Stimulated activated CD8-positive, alpha-beta memory T cell treated with anti-CD3 and anti-CD28 coated beads, Interleukin-4, amount 100 ng/mL, for 4 hours (primary cell): ENCODE measurements at places on chromosomes 16 and 17.

DNA sequence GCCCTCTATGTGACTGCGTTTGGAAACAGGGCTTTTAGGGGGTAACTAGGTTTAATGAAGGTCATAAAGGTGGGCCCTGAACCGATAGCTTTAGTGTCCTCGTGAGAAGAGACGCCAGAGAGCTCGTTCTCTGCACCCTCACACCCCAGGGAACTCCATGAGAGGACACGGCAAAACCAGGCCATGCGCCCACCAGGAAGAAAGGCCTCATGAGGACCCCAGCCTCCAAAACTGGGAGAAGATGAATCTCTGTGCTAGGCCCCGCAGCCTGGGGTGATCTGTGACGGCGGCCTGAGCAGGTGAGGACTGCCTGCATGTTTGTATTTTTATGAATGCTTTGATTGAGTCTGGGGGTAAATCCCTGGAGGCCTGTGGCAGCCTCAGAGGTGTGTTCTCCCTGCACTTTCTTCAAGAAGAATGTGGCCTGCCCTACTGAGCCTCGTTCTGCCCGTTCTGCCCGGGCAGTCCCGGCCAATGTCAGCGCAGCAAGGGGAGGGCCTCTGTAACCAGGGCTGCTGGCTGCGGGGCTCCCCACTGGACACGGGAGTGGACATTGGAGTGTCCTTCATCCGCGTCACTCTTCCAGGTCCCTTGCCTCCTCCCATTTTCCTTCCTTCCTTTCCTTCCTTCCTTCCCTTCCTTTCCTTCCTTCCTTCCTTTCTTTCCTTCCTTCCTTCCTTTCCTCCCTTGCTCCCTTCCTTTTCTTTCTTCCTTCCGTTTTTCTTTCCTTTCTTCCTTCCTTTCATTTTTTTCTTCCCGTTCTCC lies 6.8 kb upstream of the RNF213 start:
- DNase-seq, result no peak

GRCh38 chr17:59299400-59300092 lies 31.9 kb upstream of the YPEL2 start:
- DNase-seq, result no peak

GRCh38 chr17:76125391-76125675 lies 15.7 kb downstream of the FOXJ1 start:
- DNase-seq, result no peak

GRCh38 chr17:27455914-27456680 lies at the start of gene KSR1:
Gene KSR1 (plus strand): TSS chr17:27456448. CDS start chr17:27456644, 196 bp downstream.
- peak; percentile 60 for DNase-seq

DNA sequence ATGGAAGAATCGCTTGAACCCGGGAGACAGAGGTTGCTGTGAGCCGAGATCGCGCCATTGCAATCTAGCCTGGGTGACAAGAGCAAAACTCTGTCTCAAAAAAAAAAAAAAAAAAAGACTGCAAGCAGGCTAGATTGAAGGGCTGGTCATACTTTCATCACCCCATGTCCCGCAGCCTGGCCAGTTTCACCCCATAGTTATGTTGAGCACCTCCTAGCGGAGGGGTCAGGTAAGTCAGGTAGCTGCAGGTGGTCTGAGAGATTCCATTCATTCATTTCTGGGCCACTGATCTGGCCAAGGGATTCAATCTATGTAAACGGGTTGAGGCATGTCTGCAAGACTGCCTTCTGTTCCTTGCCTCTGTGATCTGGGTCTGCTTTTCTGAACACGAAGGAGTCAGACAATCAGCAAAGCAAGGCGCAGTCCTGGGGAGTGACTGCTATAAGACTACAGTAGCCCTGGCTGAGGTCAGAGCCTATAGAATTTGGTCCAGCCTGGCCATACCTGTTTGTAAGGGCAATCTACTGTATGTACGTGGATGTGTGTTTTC lies 23.6 kb upstream of the BPTF start:
- DNase-seq, result no peak
